NCI-H1417 treated with DMSO at 0.1 percent for 48 hours (cell line): ENCODE measurements at places on chromosomes 3 and 15.

DNA sequence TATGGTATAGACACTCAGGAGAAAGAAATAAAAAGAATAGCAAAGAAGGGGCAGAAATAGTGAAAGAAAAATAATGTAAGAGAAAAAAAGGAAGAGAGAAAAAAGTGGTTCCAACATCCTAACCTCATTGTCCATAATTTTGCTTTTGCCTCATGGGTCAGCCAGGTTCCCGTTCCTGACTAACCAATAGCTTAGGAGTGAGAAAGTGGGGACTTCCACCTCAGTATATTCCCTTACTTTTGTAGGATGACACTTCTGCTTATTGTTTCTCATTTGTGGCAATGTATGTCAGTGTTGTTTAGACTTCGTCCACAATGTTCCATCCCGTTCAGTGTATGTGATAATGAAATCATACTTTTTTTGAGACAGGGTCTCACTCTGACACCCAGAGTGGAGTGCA, 9.3 kb upstream of the SLC12A8 start:
- no peak for DNase-seq

DNA sequence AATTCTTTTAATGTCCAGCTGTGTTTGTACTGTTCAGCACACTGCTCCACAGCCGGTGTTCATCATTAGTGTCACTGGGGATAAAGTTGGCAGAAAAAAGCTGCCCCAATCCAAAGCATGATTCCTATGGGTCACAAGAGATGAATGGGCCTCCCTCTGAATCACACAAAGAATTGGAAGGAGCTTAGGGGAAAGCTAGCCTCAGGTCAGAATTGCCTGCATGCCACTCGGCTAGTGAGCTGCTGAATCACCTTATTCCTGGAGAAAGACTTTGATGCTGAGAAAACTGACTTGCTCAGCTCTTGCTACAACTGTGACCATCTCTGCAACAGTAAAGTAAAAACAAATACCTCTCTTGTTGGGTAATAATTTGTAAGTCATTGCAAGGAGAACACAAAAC, 3.5 kb downstream of the CCK start:
- DNase-seq = no peak

DNA sequence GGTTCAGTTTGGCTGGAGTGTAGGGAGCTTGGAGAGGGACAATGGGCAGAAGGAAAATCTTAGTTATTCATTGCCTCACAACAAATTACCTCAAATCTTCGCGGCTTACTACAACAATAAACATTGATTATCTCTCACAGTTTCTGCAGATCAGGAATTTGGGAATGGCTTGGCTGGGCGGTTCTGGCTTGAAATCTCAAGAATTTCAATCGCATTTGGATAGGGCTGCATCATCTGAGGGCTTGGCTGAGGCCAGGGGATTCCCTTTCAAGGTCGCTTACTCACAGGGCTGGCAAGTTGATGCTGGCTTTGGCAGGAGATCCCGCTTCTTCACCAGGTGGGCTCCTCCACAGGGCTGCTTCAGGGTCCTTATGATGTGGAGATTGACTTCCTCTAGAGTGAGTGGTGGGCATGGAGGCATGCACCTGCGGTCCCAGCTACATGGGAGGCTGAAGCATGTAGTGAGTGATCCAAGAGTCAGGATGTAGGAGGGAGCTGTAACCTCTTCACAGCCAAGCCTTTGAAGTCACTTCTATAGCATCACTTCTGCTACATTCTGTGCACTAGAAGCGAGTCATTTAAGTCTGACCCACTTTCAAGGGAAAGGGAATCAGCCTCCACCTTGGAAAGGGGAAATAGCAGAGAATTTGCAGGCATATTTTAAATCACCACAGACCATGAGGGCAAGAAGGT, 63.1 kb downstream of the CDC25A start:
- no peak for DNase-seq

- no peak for DNase-seq
These were observed 7.9 kb downstream of the KIF7 start for GRCh38 chr15:89647191-89647851.

- no peak for DNase-seq
These were observed 323.9 kb upstream of the IGF1R start for GRCh38 chr15:98324341-98324970.

GRCh38 chr15:98856532-98856907, 151.1 kb downstream of the PGPEP1L start:
- no peak for DNase-seq

DNA sequence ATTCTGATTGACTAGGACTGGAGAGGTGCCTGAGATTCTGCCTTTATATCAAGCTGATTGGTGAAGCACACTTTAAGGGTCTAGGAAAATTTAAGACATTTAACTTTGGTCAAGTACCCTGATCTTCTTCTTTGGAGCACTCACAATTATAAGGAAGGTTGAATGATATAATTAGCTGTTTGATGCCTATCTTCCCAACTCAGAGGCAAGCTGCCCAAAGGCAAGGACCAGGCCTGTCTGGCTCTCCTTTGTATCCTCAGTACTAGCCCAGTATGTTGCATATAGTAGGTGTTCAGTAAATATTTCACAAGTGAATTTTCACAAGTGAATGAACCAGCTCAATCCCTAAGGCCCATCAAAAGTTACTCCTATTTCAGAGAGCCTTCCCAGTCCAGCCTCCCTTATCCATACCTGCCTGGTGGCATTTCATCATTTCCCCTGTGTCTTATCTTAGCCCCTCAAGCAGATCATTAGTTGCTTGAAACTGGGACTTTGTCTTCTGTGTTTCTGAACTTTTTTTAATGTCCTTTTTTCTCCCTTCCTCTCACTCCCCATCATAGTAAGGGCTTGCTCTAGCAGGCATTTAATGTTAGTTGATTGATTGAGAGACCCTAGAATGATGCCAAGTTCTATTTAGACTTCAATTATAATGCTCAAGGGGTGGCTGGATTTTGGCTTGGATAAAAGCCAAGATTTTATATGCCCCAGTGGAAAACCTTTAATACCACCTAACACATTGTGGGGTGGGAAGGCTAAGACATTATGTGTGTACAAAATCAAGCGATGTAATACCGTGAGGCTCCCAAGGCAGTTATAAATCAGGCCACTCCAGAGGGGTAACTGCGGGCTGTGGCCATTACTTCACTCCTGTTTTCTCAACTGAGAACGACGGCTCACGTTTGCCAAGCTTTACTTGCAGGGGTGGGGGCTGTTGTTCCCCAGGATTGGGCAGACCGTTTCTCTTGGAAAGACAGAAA, 43.2 kb upstream of the BOC start:
- peak; percentile 65 for DNase-seq

GRCh38 chr15:67613708-67614107, 71.2 kb downstream of the MAP2K5 start:
- no peak for DNase-seq

- no peak for DNase-seq
These were observed 17.6 kb downstream of the VGLL4 start for GRCh38 chr3:11626084-11626463.

GRCh38 chr3:60365360-60365759, 885.9 kb downstream of the FHIT start:
- no peak for DNase-seq

DNA sequence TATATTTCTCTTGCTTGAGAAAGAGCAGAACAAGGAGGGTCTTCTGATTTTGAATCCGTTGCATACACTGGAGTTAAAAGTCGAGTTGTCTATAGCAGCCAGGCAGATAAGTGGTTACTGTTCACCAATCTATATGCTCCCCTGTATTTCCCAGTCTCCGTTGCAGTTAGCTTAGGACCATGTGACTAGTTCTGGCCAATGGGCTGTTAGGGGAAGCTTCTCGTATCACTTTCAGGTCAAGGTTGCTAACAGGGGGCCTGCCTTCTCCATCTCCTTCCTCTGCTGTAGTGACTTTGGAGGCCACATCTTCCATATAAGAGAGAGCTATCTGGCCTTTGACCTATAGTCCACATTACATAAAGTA, 188.5 kb upstream of the KBTBD8 start:
- no peak for DNase-seq

- no peak for DNase-seq
These were observed 77.4 kb downstream of the DGKG start for GRCh38 chr3:186284661-186285060.

DNA sequence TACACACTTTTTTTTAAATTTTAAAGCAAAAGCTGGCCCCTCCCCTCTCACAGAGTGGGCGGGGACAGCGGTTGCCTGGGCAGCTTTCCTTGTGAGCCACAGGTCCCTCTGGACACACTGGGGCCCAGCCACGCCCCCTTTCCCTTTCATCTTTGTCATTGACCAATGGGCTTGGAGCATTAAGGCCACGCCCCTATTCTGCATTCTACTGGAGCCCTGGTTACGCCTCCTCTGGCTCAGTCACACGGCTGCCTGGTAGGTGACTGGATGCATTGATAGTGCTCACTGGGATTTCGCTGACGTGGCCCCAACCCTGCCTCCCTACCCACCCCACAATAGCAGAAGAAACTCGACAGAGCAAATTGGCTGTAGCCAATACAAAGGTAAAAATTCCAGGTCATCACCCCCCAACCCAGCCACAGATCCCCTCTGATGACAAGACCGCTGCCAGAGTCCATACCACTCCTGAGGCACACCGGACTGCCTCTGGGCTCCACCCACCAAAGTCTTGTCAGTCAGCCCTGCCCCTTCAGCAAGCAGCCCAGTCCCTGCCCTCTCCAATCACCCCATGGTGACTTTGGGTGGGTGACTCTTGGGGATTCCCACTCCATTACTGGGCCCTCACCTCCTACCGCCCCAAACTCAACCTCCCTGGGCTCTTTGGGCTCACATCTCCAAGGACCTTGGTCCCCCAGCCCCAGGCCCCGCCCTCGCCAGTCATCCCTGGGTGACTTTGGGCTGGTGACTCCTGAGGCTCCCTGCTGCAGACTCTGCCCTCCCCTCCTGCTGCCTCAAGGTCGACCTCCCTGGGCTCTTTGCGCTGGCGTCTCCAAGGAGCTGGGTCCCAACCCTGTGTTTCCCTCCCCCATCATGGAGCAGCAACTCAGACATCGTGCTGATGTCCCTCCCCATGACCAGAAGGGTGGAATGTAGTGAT, 112.2 kb upstream of the FAN1 start:
- no peak for DNase-seq

- no peak for DNase-seq
These were observed 101.3 kb upstream of the HES1 start for GRCh38 chr3:194034346-194035336.

- no peak for DNase-seq
These were observed 147.1 kb downstream of the NUP210 start for GRCh38 chr3:13272831-13273603.

GRCh38 chr15:95032156-95032555, 800.8 kb downstream of the MCTP2 start:
- DNase-seq = no peak

DNA sequence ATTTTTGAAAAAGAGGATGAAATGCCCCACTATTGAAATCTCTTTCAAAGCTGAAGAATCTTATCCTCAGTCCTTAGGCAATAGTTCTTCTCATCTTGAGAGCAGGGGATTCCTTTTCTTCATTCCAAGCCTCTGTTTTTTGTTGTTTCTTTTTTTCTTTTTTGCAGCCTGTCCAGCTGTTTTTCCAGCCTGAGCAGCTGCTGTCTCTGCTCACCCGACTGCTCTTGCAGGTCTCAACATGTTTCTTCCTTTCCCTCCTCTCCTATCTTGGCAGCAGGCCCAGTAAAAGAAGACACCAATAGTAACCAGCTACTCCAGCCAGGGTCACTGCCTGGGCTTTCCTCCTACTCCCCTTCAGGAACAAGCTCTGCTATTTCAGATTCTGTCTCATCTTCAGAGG, 23.8 kb downstream of the MEX3B start:
- peak; percentile 44 for DNase-seq

- DNase-seq = no peak
These were observed 4.9 kb downstream of the HACD3 start for GRCh38 chr15:65535192-65535591.

- DNase-seq = no peak
These were observed 12.5 kb upstream of the RPS27L start for GRCh38 chr15:63169788-63170187.

DNA sequence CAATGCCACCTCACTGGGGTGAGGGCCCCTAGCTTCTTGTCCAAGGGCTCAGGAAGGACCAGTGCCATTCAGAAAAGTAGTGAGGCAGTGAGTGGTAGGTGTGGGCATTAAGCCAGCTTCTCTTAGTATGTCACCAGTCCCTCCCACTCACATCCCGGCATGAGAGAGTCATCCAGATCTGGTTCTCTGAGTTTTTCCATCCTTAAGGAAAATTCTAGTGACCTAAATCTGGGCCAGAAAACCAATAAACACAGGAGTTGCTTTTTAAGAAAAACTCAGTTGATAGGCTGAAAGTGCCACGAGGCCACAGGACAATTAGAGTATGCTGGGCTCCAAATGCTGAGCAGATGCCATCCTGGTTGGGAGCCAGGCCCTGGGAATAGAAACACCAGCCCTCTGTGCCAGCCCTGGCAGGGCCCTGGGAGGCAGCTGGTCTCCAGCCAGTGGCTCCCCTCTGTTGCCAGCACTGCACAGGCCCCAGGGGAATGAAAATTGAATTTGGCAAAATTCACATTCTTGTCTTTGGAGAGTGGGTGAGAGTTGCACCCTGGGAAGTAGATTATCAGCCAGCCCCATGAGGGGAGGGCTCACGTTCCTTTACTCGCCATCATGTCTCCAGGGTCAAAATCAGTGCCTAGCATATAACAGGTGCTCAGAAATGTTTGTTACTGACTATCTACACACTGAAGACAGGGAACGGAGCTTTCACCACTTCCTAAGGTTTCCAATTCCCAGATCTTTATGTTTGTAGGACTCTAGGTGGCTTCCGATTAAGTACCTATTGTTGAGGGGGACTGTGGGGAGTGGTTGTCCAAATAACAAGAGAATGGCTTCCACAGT, 52.8 kb downstream of the FAM43A start:
- no peak for DNase-seq

- DNase-seq = no peak
These were observed 10.6 kb downstream of the LMLN start for GRCh38 chr3:197970588-197970987.

GRCh38 chr15:70714015-70714414, 49.3 kb downstream of the UACA start:
- no peak for DNase-seq

GRCh38 chr3:36730966-36731365, 33.4 kb downstream of the DCLK3 start:
- DNase-seq = no peak

GRCh38 chr15:69794645-69795469, 302.9 kb downstream of the TLE3 start:
- DNase-seq = no peak

DNA sequence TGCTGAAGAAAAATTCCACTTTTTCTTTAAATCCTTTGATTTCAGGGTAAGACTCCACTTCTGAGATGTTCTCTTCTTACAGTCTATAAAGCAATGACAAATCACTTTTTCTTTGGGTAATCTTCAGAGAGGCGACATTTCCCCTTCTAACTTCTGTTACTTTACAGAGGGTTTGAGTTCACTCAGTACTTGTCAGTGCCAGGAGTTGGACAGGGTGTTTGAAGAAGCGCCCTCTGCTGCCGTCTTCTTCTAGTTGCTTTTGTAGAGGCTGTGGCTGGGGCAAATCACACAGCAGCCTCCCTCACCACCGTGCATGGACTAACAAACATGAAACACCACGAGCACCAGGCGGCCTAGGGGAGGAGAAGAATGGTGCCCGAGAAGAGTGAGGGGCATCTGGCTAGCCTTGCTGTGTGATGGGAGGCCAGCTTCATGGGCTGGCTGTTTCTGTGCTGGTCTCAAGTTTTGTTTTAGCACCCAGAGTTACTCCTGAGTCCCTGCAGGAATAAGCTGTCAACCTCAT, at the start of gene CD80:
TSS of gene CD80 (minus strand) at position 174 of the 523 bp plus-strand sequence. CDS start 1,886 bp downstream, outside the sequence.
- no peak for DNase-seq

GRCh38 chr3:50372349-50372748, 13.0 kb upstream of the TMEM115 start:
- DNase-seq = no peak

- no peak for DNase-seq
These were observed 173.6 kb downstream of the PTPRG start for GRCh38 chr3:61734749-61735686.
